RWPE2 (cell line): ENCODE measurements at places on chromosomes 4 and X.

- no peak for DNase-seq
Measured at GRCh38 chr4:145605941-145606340, 13.2 kb upstream of the MMAA start.

GRCh38 chr4:99763635-99764101 lies 53.0 kb upstream of the DAPP1 start:
- DNase-seq: no peak

DNA sequence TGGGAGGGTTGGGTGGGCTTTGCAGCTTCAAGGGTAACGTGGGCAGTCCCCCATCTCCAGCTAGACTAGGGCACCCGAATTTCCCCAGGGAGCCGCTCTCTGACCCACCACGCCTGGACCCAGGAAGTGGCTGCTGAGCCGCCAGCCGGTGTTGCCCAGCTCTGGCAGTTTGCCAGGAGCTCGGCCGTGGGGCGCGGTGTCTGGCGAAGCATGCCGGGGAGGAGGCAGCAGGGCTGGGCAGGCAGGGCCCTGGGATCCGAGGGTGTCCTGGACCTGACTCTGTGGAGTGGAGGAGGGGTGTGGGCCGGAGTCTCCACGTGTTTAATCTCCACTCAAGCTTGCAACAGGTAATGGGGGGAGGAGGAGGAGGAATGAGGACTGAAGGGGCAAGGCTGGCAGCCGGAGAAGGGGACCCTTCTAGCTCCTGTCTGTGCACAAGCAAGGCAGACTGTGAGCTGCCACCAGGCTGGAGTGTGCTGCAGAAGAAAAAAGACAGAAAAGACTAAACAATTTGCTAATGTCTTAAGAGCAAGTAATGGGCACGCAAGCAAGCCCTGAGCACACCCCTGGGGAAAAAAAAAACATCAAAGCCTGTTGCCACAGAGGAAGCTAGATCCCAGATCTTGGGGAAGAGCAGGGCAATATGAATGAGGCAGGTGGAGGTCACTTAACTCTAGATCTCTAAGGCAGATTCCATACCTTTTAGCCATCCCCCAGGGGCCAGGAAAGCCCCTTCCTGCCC lies 2.4 kb downstream of the LONRF3 start:
- no peak for DNase-seq

GRCh38 chr4:92182006-92182735 lies 121.6 kb upstream of the GRID2 start:
- DNase-seq: no peak

GRCh38 chrX:10622197-10622596 lies 1.8 kb upstream of the MID1 start:
- no peak for DNase-seq

- DNase-seq: no peak
Measured at GRCh38 chrX:154517101-154517781, 1.2 kb upstream of the FAM3A start.

DNA sequence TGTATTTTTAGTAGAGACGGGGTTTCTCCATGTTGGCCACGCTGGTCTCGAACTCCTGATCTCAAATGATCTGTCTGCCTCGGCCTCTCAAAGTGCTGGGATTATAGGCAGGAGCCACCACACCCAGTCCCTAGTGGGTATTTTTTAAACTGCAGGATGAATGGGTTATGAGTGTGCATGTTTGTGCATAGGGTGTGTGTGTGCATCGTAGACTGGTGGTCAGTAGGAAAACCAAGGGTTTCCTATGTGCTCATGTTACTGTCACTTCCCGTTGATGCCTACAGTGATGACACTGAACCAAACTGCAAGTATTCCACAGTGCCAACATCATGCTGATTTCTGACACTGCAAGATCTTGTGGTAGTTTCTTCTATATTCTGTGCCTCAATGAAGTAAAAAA lies 41.1 kb downstream of the DDIT4L start:
- DNase-seq: no peak

- DNase-seq: no peak
Measured at GRCh38 chr4:114193624-114194399, 214.4 kb upstream of the ARSJ start.

- DNase-seq: no peak
Measured at GRCh38 chrX:19863212-19863856, 24.1 kb downstream of the SH3KBP1 start.

DNA sequence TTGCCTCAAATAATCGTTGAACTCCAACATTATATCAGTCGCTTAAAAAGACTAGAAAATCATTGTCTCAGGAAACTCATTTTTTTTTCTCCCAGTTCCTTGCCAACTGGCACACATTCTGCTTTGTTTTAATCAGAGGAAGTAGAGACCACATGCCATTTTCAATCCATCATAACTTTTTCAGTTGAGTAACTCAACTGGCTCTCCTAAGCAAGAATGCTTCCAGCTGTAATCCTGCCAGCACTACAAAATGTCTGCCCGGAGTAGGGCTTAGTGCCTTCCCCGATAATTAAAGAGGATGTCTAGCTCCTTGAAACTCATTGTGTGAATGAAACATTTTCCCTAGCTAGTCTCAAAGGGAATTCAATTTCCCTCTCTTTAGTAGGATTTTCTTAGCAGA lies 33.0 kb downstream of the FREM3 start:
- no peak for DNase-seq

DNA sequence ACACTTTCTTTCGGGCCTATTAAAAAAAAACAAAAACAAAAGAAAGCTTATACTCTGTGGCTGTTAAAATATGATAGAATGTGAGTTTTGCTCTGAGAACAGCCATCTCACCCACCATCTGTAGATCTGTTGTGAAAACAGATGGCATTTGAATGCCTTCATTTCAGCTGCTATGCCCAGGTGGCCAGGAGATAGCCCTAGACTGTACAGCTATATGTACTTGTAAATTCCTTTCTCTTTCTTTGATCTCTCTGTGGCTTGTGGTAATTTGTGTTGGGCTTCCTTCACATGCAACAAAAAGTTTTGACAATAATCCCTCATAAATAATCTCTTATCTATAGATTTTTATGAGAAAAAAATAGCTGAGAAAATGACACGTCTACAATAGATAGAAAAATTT lies 38.1 kb downstream of the PNPLA4 start:
- DNase-seq: no peak

DNA sequence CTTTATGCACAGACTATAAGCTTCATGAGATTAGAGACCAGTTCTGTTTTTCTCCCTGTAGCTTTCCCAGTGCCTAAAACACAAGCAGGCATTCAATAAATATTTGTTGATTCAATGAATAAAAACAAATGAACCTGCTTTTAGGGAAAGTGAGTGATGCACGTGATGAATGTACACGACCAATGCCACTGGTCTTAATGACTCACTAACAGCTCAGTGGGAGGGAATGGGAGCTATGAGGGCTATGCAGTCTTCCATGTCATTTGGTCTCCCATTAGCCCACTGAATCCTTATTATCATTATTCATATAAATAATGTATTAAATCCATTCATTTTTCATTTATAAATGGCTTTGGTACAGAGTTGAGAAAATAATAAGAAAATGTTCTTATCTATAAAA lies 247.4 kb downstream of the FBXO8 start:
- DNase-seq: no peak

- DNase-seq: no peak
Measured at GRCh38 chr4:140141210-140141835, 12.7 kb downstream of the MAML3 start.

GRCh38 chr4:55173580-55173979 lies 48.2 kb upstream of the KDR start:
- DNase-seq: no peak

GRCh38 chr4:85889314-85889713 lies 414.4 kb downstream of the ARHGAP24 start:
- no peak for DNase-seq

DNA sequence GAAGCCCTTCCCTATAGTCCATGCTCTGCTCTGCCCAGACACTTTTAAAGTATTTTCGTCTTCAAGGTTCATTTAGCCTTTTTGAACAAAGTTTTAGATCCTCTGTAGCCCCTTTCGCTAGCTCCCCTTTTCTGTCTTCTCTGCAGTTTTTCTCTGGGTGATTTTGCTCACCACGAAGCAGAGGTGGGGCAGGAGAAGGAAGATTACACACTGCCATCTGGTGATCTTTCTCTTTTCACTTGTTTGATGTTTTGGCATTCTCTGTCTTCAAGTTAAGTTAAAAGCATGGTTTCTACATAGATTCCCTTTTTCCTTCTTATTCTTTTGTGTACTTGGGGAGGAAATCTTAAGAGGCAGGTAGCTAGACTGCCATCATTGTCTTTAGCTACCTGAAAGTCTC lies 43.9 kb downstream of the CC2D2A start:
- no peak for DNase-seq

- DNase-seq: no peak
Measured at GRCh38 chrX:23637187-23637586, 30.1 kb upstream of the PRDX4 start.

DNA sequence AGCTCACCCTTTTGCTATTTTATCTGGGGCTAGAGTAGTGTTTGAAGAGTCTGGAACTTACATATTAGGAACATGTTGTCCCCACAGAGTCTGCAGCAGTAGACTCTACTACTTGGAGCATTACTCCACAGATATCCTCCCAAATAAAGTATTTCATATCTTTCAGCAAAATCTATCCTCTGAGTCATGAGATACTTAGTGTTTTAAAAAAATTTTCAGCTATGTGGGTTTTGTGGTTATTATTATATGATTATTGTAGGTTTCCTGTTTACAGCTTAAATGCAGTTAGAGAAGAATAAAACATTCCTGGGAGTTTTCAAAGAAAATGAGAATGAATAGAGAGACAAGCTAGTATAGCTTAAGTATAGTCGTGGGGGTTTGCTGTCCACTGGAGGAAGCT lies 30.9 kb downstream of the PAGE2 start:
- DNase-seq: no peak

- DNase-seq: no peak
Measured at GRCh38 chr4:152342293-152342692, 193.6 kb downstream of the FBXW7 start.

- DNase-seq: no peak
Measured at GRCh38 chrX:7787714-7788113, 55.3 kb upstream of the VCX start.

GRCh38 chrX:19904778-19905367 lies 17.5 kb upstream of the SH3KBP1 start:
- DNase-seq: no peak

DNA sequence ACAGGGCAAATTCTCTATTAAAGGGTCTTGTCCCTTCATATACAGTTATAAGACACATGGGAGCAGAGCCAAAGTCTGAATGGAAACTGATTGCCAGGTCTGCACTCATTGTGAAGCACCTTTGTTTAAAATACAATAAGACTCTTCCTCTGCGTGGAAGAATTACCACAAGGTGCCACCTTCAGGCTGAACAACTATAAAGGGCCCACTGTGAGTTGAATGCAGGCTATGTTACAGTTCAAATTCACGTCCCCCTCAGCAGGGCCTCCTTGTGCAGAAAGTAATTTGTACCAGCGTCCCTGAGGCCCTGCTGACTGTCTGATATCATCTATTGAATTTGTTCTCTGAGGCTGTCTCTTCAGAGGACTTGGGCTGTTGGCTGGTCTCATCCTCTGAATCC lies 225.8 kb upstream of the TEX13C start:
- no peak for DNase-seq

DNA sequence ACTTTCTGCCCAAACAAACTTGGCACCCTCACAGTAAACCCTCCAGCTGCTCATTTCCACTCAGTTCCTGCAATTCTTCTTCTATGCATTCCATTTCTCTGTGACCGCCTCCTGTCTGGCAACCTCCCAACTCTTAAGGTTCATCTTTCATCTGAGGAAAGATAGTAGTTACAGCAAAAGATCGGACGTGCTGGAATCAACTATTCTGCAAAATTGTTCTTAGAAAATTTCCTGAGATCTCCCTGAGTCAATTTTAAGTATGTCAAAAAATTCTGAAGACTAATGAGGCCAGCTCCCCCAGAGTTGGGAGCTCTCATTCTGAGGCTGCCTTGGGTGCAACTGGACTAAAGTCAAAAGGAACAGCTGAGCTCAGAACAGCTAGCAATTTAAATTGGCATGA lies 1026.0 kb downstream of the ADGRL3 start:
- no peak for DNase-seq

- DNase-seq: no peak
Measured at GRCh38 chrX:81868979-81869378, 667.1 kb downstream of the SH3BGRL start.

GRCh38 chrX:13022926-13023325 lies 21.5 kb downstream of the FAM9C start:
- DNase-seq: no peak

GRCh38 chrX:150526692-150527091 lies 41.7 kb upstream of the MTM1 start:
- no peak for DNase-seq

DNA sequence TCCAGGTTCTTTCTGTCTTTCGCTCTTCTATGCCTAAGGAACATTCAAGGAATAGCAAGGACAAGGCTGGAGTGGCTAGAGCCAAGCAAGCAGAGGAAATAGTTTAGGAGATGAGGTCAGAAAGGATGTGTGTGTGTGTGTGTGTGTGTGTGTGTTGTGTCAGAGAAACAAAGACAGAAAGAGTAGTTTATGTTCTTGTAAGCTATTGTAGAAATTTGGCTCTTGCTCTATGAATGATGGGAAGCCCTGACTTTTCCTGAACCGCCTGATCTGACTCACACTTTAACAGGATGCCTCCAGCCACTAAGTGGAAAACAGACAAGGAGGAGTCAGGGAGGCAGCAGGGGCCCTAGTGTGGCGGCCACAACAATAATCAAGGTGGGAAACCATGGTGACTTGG lies 39.7 kb downstream of the LGI2 start:
- DNase-seq: no peak

DNA sequence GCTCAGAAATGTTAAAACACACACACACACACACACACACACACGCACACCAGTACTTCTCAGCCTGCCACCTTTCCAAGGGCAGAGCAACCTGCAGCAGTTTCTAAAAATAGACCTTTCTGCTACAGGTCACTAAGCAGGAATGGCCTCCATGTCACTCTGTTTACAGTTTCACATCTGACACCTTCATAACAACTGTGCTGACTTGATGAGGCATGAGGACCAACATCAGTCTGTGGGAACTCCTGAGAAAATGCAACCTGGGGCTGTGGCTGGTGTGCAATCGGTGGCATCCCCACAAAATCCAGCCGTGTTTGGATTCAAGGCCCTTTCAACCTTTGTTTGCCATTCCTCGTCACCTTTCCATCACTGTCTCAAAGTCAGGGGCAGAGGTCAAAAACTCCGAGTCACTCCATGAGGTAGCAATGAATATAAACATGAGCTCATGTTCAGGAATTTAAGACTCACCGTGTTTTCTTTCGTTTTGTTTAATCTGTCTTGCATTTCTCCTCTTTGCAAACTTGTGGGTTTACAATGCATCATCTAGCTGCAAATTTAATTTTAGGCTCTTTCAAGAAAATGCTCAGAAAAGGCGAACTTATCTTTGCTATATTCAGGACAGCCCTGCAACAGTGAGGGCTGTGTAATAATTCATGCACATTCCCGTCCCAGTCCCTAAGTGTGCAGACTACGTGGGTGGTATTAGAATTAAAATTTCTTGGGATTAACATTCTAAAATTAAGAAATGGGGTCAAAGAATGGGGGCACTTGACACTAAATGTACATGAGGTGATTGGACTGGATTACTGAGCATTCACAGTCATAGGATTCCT lies 135.3 kb downstream of the SHROOM3 start:
- DNase-seq: no peak

- no peak for DNase-seq
Measured at GRCh38 chr4:78288327-78288726, 231.2 kb downstream of the FRAS1 start.

- DNase-seq: no peak
Measured at GRCh38 chr4:113116414-113117357, 67.2 kb downstream of the ANK2 start.
